CD4-positive, alpha-beta T cell treated with Interleukin-10 for 1 hour (primary cell): ENCODE measurements at places on chromosomes 4 and X.

DNA sequence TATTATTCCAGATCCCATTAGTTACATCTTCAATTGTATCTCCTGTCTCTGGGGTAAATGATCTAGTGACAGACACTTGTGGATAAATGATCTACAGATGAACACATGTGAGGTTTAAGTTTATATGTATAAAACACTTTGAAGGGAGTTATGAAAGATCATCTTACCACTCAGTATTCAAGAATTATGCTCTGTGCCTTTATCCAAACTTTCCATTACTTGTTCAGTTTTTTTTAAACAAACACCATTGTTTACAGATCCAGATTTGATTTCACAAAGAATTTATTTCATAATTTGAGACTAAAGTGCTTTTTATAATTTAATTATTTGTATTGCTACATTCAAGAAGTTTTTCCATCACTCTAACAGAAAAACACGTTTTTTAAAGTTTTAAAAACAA lies 142.5 kb downstream of the HHIP start:
- no peak for DNase-seq

DNA sequence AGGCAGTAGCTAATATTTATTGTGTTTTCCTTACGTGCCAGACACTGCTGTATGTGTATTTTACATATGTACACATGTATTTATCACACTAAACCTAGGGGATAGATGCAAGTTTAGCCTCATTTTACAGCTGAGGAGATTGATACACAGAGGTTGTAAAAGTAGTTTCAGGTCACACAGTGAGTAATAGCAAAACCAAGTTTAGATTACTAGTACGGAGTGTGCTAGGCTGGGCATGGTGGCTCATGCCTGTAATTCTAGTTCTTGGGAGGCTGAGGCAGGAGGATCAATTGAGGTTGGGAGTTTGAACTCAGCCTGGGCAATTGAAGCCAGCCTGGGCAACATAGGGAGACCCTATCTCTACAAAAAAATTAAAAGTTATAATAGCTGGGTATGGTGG lies 701.1 kb upstream of the ATOH1 start:
- no peak for DNase-seq

- no peak for DNase-seq
These were observed 1.1 kb downstream of the BMPR1B start for GRCh38 chr4:94758700-94759399.

DNA sequence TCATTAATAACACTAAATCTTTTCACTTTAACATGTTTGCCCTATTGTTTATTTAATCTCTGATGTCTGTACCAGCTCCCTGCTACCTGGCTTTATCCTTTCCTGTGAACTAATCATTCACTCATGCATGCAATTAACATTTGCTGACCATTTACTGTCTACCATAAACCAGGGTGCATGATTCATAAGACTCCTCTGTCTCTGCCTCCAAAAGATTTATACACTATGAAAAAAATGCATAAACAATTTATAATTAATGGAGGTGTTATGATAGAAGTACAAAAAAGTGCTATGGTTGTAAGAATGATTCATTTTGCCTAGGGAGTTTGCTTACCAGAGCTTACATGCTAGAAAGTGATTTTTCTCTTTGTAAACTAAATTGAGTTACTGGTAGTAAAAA lies 24.5 kb upstream of the CPEB2 start:
- no peak for DNase-seq

- no peak for DNase-seq
These were observed 679.5 kb upstream of the IGFBP7 start for GRCh38 chr4:57789666-57790065.

DNA sequence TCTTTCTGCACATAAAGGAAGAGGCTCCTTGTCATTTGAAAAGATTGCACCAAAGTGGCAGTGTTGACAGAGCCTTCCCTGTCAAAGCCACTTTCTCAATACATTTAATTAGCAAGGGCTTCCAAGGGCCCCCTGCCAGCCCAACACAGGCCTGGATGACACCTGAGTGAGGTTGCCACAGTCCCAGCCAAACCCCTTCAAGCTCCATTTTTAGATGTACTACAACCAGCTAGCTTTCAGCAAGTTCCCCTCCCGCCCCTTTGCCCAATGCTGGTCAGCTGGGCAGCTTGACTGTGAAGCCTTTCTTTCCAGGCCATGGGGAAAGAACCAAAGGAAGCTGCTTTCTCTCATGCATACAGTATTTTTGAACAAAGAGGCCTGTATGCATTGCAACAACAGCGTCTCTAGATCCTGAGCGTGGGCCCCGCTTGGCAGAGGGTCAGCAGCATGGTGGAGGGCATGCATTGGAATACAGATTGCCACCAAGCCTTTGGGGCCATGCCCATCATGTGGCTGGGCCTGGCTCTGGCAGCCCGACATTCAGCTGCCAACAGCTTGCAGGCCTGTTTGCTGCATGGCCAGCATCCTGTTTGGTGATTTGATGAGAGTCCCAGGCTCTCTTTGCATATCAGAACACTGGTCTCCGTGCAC lies 261.1 kb upstream of the GATB start:
- no peak for DNase-seq

GRCh38 chr4:128456171-128456570 lies 168.6 kb upstream of the PGRMC2 start:
- no peak for DNase-seq

GRCh38 chr4:131638781-131639180 lies 1510.3 kb upstream of the PCDH10 start:
- no peak for DNase-seq

DNA sequence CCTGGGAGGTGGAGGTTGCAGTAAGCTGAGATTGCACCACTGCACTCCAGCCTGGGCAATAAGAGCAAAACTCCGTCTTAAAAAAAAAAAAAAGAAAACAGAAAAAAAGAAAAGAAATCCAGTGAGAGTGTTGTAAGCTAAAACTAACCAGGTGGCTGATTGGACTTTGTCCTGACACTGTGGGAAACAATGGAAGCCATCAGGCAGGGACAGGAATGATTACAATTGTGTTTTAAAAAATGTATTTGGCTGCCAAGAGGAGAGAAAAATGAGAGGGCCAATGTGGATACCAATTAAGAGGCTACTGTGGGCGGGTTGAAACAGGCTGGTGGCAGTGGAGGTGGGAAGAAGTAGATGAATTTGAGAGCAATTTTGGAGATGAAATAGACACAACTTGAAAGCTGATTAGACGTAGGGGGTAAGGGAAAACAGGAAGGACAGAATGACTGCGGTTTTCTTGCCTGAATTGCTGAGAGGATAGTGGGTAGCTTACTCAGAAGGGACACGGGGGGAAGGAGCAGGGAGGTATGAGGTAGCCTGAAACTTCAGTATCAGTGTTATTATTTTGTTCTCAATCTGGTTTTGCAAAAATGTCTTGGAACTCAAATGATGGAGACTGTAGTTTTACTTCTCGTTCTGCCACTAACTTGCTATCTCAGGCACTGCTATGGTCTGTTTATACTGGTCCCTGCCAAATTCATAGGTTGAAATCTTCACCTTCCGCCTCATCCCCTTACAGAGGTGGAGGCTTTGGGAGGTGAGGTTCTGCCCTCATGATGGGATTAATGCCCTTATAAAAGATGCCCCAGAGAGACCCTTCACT lies 45.6 kb upstream of the CHRNA9 start:
- peak; percentile 42 for DNase-seq

DNA sequence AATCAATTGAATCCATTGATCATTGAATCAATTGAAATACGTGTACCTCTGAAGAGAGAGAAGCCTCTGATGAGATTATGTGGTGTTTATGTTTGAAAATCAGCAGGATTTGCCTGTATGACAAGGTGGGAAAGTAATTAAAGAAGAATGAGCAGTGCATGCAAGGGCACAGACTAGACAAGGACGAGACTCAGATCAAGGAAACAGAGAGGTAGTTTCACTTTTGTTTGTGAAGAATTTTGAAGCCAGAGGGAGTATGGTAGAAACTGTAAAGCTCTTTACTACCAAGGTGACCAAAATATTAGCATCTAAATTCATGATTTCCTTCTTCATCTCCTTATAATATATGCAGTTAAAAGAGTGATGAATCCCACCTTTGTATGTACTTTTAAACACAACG lies 1830.0 kb upstream of the IGFBP7 start:
- no peak for DNase-seq

DNA sequence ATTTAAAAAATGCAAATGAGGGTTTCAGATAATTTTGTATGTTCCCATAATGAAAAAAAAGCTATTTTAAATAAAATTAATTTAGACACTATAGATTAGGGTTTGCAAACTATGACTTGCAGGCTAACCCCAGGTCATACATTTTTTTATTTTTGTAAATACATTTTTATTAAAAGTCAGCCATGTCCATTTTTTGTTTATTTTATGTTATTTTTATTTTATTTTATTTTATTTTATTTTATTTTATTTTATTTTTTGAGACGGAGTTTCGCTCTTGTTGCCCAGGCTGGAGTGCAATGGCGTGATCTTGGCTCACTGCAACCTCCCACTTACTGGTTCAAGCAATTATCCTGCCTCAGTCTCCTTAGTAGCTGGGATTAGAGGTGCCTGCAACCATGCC lies 460.6 kb downstream of the IL15 start:
- no peak for DNase-seq

- no peak for DNase-seq
These were observed 212.4 kb downstream of the ARHGAP10 start for GRCh38 chr4:147944249-147944648.

DNA sequence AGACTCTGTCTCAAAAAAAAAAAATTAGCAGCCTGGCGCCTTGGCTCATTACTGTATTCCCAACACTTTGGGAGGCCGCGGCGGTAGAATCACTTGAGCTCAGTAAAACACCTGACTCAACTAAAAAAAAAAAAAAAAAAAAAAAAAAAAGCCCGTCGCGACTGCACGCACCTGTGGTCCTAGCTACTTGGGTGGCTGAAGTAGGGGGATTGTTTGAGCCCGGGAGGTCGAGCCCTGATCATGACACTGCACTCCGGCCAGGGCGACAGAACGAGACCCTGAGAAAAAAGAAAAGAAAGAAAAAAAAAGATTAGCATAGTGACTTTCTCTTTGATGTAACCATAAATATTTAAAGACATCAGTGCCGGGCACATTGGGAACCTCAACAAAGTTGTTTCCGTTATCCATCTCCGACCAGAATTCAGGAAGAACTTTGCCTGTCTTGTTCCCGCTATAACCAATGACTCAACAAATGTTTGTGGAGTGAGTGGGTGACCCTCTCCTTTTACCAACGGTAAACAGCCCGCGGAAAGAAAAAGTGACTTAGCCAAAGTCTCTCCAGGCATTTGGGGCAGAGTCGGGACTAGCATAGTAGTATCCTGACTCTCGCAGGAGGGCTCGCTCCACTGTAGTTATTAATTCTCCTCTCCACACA lies 553 bp upstream of the MED28 start:
- DNase-seq = peak; percentile 30

- no peak for DNase-seq
These were observed 2.3 kb upstream of the RGS12 start for GRCh38 chr4:3290476-3290875.
